ENCODE measurements at places on chromosomes 3 and 15.

- DNase-seq, result no peak
Observed at GRCh38 chr3:49123687-49124086, 3.1 kb upstream of the USP19 start.

DNA sequence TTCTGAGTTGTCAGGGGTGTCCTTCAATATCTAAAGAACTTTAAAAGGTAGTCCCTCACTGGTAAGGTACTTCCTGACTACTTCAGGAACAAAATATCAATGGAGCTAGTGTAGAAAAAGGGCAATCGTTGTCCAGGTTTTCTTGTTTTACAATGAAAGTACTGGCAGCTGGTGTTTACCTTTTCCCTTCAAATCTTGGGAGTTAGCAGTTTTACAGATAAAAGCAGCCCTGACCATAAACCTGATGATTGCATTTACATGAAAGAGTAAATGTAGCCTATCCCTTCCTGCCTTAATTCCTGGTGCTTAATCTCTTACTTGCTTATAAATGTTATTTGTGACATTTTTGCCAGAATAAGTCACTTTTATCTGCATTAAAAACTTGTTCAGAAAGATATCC is 559.9 kb upstream of the ARPP21 start:
- no peak for DNase-seq

DNA sequence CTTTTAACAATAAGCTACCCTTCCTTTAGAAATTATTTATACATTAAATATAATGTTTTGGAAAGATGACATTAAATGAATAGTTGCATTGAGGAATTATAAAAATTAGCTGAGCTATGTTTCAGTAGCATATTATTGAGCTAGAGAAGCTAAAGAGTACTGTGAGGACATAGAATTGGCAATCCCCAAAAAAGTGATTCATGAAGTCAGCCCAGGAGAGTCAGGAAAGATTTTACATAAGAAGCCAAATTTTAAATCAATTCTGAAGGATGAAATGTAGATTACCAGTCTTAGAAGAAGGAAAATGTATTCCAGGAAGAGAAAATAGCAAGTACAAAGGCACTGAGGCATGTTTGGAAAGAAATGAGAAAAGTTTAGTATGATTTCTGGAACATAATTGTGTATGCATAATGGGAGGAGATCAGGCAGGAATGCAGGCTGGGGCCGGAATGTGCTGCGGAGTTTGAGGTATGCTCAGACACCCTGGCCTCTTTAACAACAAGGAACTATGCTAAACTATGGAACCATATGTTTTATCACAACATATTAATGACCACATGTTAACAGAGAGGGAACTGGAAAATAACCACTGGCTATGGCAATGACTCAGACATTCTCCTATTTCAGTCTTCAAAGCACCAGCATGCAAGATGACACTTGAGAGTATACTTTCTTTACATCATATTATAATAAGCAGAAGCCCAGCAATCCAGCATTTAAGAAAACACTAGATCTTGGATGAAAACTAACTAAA is 103.3 kb upstream of the COL8A1 start:
- DNase-seq, result no peak

DNA sequence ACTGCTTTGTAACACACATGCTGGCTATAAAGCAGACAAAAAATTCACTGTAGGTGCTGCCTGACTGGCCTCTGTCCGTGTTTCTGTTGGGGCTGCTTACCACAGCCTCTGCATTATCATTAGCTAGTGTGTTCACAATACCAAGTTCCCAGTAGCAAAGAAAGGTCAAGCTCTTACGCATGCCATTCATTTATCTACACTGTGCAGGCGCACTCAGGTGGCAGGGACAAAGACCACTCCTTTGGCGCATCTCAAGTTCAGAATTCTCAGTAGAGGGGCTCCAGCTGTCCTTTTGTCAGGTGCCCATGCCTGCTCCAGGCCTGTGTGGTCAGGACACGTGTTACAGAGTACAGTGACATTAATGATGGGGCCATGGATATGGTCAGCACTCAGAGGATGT is 22.3 kb downstream of the MLH1 start:
- DNase-seq, result no peak

DNA sequence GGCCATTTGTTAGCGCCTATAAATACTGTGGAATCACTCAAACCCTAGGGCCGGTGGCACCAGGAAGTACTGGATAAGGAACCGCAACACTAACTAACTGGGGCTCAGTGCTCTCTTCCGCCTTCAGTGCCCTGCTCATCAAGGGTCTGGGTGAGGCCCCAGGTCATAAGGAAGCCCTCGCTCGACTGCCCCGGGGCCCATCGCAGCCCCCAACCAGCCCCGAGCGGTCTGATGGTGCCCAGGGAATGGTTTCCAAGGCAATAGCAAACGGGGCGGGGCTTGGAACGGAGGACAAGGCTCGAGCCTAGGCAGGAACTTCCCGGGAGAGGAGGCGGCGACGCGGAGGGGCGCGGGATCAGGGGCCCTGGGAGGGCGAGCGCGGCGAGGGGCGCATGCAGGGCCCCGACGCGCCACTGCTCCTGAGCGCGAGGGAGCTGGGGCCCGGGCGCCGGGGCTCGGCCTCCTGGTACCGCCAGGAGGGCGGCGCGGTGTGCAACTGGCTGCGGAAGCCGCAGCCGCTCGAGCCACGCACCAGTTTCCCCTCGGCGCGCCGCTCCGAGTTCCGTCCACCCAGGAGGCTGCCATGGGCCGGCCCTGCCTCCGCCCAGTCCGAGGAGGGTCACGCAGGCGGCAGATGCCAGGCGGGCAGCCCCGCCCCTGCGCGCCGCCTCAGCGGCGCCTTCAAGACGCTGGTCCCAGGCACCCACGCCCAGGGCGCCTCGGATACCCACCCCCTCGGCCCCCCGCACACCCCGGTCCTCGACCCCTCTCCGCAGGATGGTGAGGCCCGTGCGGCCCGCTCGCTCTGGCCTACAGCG is at the start of gene TTLL3:
TTLL3 (plus strand) TSS at position 648 of the 818 bp plus-strand sequence. CDS start 400 bp downstream, outside the sequence.
- DNase-seq, result peak; percentile 84

GRCh38 chr3:122646146-122646988 is 34.3 kb upstream of the PARP14 start:
- no peak for DNase-seq
